Stomach (tissue), 19 donors: ENCODE measurements at places on chromosomes 2 and 18. TPM values are rescaled to one million over a fixed set of nuclear protein-coding genes. Genes with fewer than 3 reads are reported as not detected.

ANKRD30BL gene
- not detected for total RNA-seq

CCBE1 gene
- 0.29 TPM for total RNA-seq

MC4R gene
- not detected for total RNA-seq

SCYGR8 gene
- total RNA-seq = not detected

PJVK gene
- 0.72 TPM for total RNA-seq

RNF152 gene
- total RNA-seq = 55.2 TPM

CCDC148 gene
- total RNA-seq = 0.43 TPM

TMEM169 gene
- 2.8 TPM for total RNA-seq

MC5R gene
- not detected for total RNA-seq

DNA sequence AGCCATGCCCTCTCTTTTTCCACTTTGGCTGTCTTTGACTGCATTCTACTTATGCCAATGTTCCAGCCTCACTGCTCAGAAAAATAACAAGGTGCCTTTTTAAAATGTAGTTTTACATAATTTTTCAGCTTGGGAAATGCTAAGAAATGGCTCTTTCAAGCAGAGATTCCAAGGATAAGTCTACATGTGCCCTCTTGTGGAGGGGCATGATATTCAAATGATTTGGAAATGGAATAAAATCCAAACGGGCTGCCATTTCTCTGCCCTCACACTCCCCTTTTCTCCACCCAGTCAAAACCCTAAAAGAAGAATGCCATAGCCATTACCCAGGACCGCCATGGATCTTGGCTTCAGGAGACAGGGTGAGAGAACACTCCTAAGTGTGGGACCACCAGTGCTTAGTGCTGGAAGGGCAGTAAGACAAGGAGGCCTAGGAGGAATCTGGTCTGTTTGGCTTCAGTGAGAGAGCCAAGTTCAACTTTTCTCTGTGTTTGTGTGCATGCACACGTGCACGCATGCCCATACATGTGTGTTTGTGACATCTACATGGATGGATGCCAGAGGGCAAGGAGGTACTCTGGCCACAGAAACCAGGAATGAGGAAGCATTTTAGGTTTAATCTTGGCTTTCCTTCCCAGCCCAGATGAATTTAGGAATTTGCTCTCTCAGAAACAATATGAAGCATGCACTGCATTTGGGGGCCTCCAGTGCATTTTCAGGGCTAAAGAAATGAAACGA lies 174.0 kb upstream of the SLC14A2 start:
- DNase-seq = no peak

GRCh38 chr2:134436706-134437105 lies 182.8 kb downstream of the MGAT5 start:
- DNase-seq = no peak

DNA sequence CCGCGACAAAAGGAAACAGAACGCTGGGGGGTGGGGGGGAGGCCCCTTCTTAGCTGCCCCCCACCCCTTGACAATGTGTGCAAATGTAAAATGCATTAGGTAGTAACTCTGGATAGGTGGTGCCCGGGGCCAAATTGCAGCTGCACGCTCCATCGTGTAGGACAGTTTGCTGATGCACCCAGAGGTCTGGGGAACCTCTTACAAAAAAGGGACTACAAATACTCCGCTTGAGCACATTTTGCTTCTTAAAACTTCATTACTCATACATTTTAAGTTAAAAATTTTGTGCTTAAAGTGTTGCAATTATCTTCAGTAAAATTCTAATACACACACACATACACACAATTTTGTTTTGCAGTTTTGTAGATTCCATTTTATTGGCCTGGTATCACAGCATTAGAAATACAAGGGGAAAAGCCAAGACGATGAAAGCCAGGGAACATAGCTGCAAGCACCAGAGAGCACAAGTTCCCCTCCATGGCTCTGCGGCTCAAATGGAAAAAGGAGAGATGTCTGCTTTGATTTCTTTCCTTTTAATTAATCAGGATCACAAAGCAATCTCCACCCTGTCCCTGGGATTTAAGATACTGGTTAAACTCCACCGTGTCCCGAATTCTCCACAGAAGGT lies 582.1 kb downstream of the ZEB2 start:
- DNase-seq = no peak

DNA sequence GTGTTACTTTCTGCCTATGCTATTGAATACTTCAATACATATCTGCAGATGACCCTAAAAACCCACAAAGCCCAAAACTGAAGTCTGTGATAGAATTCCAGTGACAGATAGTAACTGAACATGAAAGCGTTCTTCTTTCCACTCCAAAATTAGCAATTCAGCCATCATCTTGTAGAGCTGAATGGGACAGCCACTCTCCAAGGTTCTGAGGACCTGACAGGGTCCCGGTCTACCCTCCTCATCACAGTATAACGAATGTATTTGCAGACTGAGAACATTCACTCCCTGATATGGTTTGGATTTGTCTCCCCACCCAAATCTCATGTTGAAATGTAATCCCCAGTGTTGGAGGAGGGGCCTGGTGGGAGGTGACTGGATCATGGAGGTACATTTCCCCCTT lies 189.5 kb downstream of the MTCL1 start:
- DNase-seq = no peak

- DNase-seq = no peak
These were observed 16.2 kb upstream of the ZCCHC2 start for GRCh38 chr18:62506495-62507143.

- DNase-seq = no peak
These were observed 81.3 kb downstream of the VSNL1 start for GRCh38 chr2:17621781-17622180.

- peak; percentile 34 for DNase-seq
These were observed 46.3 kb downstream of the TCF7L1 start for GRCh38 chr2:85179541-85179940.

DNA sequence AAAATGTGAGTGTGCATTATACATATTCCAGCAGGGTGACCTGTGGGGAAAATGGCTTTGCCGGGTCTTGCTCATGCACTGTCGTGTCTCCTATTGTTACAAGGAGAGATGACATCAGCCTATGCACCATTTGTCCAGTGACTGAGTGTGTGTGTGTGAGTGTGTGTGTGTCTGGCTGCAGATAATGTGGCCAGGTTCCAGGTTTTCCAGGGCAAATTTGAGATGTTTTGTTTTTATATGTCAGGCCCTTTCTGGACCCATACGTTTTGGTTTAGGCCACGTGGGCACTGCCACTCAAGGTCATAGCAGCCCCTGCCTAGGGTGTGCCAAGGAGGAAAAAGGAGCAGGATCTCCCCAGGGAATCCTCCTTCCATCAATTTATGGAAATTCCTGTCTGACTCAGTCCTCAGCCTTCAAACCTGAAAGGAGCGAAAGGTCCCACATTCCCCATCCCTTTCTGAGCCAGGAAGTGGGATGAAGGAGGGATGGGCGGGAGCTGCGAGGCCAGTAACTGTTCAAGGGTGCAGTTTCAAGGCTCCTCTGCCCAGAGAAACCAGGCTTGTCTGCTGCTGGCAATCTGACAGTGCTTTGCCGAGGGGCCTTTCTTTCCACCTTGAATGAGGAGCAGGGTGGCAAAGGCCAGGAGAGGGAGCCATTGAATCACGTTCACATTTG lies 93.0 kb upstream of the SMAD2 start:
- DNase-seq = peak; percentile 80

- no peak for DNase-seq
These were observed 3.1 kb upstream of the MSGN1 start for GRCh38 chr2:17813010-17813741.

GRCh38 chr18:53605198-53605597 lies 619.3 kb downstream of the MBD2 start:
- DNase-seq = no peak

DNA sequence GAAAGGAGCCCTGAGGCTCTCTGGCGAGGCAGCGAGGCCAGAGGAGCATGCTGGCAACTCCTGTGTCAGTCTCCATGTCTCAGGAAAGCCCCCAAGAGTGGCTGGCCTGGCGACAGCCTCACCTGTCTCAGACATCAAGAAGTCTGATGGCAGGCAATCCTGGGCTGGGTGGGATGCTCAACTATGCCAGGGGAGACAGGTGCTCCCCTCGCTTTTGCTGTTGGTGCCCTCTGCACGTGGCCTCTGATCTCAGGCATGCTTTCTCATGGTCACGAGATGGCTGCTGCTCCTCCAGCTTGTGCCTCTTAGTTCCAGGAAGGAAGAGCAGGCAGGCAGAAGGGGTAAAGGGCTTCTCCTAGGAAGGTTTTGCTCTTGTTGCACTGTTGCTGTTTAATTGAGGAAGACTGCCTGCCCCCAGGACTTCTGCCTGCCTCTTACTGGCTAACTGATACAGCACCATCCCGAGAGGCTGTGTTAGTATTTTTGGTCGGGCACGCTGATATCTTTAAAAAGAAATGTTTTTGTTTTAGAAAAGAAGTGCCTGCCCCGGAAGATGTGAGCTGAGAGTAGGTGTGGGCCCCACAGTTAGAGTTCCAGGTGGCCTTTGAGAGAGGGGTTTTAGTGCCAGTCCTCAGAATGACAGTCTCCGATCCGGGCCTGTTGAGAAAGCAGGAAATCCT lies 344.8 kb upstream of the HS6ST1 start:
- DNase-seq = no peak

GRCh38 chr2:235506291-235506996 lies 12.6 kb downstream of the AGAP1 start:
- no peak for DNase-seq

- peak; percentile 58 for DNase-seq
These were observed 1064.1 kb upstream of the CNTNAP5 start for GRCh38 chr2:122960759-122961641.

DNA sequence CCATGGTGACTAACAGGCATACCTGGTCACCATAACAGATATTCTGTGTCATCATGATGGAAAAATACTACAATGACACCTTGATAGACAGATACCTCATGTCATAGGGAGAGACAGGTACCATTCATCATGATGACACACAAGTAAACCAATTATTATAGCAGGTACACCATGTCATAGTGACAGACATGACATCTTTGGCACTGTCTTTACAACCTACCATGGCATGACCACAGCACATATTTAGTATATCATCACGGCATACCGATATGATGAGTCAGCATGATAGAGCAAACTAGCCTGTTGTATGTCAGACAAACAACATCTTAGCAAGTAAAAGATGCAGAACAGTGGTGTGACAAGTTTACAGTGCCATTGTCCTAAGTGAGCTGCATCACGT lies 101.3 kb upstream of the KLHL29 start:
- DNase-seq = no peak

DNA sequence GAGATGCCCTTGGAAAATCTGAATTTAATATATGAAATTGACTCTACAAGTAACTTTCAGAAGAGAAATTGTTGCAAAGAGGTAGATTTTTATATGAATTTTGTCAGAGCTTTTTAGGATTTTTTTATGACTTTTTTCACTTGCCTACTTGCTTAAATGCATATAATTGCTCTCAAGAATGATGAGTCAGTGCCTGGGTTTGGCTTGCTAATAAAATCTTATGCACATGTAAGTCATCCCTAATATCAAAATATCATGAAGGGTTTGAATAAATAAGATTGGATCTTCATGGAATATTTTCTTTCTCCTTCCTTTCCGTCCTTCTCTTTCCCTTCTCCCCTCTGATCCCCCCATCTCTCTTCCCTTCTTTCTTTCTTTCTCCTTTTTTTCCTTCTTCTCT lies 354.1 kb downstream of the TXNL1 start:
- DNase-seq = no peak

DNA sequence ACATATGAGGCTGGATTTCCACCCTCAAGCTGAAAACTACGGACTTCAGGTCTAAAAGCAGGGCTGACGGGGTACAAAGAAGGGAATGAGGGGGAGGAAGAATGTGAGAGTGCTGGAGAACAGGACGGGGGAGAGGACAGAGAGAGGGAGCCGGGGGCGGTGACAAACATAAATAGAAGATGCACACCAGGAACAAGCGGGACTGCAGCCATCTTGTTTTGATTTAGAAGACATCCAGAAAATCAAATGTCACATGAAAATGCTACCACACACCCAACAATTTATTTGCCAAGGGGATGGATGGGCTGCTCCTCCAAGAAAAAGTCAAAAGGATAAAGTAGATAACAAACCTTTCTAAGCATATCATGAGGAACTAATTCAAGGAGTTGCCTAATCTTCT lies 59.2 kb upstream of the FHL2 start:
- DNase-seq = no peak

DNA sequence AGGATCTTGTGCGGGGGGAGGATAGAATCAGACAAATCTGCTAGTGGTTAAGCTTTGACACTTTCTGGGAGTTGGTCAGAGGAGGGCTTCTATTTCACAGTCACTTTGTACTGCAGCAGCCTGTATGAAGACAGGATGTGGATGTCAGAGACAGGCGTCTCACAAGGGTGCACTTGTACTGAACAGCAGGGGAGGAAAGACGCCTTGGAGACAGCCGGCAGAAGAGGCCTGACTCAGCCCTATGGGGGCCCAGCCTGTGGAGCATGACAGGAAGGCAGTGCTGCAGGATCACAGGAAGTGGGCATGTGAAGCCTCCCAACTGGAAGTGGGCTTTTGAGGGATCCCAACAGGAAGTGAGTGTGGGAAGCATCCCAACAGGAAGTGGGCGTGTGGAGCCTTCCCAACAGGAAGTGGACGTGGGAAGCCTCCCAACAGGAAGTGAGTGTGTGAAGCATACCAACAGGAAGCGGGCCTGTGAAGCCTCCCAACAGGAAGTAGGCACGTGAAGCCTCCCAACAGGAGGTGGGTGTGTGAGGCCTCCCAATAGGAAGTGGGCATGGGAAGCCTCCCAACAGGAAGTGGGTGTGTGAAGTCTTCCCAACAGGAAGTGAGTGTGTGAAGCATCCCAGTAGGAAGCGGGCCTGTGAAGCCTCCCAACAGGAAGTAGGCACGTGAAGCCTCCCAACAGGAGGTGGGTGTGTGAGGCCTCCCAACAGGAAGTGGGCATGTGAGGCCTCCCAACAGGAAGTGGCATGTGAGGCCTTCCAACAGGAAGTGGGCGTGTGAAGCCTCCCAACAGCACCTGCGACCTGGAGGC lies 212.3 kb downstream of the SNTG2 start:
- DNase-seq = no peak

DNA sequence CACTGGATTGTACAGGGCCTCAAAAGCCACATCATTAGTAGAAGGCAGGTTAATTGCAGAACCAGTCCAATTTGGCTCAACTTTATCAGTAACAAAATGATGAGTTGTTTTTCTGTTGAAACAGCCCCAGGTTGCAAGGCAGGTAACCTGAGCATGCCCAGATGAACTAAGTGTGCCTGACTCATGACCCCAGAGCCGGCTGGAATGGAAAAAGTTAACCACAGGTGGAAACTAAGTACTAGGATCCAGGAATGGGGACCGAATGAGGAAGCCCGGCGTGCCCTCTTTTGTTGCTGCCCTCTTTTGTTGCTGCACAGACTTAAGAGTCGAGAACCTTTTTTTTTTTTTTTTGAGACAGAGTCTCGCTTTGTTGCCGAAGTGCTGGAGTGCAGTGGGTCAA lies 79.5 kb upstream of the YWHAQ start:
- no peak for DNase-seq

DNA sequence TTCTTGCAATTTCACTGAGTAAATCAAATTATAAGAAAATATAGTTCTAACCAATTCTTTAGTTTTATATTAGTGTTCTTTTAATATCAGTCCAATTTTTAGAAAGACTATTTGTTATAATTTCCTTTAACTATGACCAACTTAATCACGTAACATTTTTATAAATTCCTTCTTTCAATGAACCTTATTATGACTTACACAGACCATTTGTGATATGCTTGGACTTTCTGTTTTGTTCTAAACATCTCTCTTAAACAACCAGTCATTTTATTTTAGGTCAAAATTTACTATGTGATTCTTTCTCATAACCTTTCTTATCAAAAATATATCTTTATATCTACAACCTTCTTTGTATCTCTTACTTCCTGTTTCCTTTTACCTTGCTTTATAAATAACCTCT lies 39.5 kb upstream of the DYNAP start:
- no peak for DNase-seq
